ENCODE measurements at places on chromosomes 5 and 9.

GRCh38 chr5:112348915-112349314 lies 70.2 kb downstream of the EPB41L4A start:
- DNase-seq, result no peak

GRCh38 chr5:127848098-127848497 lies 144.9 kb downstream of the CCDC192 start:
- no peak for DNase-seq

DNA sequence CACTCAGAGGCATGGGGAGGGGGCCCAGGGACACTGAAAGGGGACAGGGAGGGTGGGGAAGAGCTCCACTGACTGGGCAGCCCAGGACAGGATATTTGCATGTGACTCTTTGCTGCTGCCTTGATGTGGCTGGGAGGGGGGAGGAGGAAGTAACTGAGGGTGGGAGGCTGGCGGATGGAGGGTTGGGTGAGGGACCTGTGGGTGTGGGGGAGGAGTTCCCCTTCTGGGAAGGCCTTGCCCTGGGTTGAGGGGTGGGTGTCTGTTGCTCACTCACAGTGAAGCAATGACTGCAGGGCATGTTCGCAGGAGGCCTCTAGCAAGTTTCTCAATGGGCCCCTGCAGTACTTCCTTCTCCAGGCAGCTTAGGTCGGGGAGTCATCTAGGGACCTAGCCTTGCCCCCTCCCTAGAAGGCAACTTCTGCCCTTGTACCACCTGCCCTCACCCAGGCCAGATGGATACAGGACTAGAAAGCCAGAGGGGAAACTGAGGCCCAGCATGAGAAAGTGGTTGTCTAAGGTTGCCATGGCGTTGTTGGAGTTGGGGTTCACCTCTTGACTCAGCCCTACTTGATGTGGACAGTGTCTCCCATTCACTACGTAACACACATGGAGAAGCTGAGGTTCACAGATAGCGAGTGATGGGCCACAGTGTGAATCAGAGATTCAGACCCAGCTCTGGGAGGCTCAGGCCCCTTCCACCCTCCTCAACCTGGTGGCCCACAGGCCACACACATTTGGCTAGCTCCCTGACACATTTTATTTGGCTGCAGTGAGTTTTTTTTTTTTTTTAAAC lies 3.0 kb downstream of the GRK6 start:
- peak; percentile 25 for DNase-seq

DNA sequence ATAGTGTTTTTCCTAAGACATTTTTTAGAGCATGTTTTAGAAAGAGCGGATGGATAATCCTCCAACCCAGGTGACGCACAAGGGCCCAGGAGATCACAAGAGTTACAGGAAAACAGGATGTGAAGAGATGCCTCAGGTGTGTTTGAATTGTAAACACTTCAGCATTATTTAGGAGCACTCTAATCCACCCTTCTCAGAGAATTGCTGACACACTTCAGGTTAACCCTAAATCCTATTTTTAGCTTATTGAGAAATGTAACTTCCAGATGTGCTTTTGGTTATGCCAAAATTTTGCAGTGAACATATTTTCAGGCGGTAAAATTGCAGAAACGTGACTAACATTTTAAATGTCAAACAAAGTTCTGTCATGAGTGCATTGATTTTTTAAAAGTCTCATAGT lies 755.4 kb upstream of the CTNND2 start:
- DNase-seq, result no peak

- peak; percentile 38 for DNase-seq
Observed at GRCh38 chr5:179986328-179986727, 78.6 kb upstream of the TBC1D9B start.

DNA sequence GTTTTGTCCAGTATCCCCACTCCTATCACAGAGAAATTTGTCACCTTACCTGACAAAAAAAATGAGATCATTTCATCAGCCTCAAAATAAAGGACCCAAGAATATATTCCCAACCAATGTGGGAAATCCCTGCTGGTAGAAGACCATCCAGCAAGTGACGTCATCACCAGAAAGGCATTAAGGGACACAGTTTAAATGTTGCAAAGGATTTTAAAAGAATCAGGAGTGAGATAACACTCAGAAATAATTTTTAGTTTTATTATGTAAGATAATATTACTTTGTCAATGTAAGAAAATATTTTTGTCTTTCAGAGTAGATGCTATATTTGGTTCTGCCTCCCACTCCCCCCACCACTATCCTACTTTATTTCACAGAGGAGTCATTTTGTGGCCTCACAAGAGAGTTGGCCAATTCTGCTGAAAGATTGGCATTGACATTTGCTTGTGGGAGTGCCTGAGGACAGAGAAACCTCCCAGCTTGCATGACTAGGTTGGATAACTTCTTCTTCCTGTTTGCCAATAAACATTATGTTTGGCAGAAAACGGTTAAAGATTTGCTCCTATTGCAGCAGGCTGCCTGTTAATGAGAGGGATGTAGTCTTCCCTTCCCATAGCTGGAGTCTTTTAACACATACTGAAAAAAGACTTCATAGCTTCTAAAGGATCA lies 288.6 kb upstream of the DAB2 start:
- peak; percentile 33 for DNase-seq

- peak; percentile 36 for DNase-seq
Observed at GRCh38 chr9:70835323-70835722, 286.1 kb downstream of the TRPM3 start.

DNA sequence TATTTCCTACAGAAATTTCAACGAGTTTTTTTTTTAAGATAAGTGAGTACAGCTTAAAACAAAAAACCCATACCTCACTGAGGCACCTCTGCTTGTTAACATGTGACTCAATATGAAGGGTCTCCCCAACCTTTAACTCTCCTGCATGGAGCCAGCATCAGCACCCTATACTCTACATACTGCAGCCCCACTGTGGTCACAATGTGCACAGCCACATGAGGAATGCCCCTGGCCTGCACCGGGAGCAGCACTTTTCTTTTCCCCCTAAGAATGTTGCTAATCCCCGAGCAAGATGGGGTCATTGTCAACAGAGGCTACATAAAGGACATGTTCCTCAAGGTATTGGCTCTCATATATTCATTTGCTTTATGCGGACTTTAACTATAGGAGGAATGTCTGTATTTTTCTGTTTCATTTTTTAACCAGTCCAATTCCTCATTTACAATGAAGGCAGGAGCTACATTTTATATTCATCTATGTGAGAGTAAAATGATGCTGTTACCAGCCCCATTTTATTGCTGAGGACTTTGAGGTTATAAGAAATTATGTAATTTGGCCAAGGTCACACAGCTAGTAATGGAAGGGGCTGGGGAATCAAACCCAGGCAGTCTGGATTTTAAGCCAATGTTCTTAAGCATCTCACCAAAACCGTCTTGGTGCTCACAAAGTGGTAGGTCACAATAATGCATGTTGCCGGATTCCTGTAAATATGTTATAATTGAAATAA lies 93.0 kb downstream of the APBA1 start:
- DNase-seq, result no peak

DNA sequence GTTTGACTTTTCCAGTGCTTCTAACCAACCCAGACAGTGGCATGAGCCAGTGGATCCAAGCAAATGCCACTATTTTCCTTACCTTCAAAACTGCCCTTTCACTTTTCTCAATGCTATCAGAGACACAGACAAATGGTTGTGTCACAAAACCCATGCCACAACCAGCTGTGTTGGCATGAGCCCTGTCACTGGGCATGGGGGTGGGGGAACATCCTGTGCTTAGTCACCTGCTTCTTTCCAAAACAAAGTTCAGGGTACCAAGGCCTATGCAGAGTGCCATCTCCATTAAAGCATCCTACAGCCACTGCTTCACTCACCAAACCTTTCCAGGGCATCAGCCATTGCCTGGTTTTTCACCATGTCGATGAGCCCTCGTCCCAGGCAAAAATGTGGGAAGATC lies 30.1 kb downstream of the NIPSNAP3B start:
- no peak for DNase-seq

GRCh38 chr5:152638996-152639552 lies 234.0 kb upstream of the NMUR2 start:
- no peak for DNase-seq

DNA sequence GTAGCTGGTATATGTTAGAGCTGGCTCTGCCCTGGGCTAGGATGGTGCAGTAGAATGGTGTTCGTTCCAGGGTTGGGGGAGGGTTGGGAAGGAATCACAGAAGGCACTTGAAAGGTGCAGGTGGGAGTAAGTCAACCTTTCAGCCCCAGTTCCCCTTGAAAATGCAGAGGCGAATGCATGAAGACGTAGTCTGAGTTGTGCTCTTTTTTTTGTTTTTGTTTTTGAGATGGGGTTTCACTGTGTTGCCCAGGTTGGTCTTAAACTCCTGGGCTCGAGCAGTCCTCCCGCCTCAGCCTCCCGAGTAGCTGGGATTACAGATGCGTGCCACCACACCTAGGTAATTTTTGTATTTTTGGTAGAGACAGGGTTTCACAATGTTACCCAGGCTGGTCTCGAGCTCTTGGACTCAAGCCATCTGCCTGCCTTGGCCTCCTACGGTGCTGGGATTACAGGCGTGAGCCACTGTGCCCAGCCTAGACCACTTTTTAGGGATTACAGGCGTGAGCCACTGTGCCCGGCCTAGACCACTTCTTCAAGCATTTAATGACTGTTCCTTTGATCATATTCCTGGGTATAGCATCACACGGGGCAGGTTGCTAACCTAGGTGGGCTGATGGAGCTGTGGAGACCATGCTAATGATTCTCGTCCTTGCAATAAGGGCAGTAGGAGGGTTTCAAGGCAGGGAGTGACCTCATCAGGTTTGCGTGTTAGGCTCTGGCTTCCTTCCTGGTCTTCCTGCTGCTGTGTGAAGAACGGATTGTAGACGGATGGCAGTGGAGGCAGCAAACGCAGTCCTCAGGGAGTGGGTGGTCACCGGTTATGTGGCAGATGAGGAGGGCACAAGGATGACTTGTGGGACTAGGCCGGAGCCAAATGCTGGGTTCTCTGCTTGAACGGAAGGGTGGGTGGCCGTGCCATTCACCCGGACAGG lies 13.7 kb downstream of the EHMT1 start:
- no peak for DNase-seq

DNA sequence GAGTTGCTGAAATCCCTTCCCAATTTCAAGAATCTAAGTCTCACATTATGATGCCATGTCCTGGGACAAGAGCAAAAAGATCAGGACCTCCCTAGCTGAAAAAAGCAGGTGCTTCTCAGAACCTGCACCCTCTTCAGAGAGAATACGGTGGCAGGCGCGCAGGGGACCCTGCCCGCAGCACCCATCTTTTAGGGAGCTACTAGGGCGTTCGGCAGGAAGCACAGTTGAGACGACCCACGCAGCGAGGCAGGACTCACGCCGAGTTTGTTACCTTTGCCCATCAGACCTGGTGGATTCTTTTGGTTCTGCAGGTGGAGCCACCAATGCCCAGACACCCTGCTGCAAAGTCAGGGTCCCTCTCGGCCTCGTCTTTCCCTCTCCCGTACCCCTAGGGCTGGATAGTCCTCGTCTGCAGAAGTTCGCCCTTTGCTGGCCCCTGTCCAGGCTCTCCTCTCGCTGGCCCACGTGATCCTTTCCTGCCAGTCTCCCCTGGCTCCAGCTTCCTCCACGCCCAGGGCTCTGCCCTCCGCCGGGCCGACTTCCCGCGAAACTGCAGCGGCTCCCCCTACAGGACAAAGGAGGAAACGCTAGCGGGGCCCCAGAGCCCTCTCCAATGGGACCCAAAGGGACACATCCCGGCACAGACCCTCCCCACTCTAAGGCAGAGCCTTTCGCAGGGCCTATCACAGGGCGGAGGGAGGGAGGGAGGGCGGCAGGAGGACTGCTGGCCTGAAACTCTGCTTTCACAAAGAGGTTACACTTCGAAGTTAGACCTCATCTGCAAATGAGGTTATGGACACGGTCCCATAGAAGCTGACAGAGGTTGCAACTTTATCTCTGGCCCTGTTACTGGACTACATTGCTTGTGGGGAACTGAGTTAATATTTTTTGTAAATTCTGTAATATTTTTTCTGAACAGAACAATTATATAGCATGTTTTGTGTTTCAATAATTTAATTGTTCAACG lies 28.8 kb downstream of the TMEM174 start:
- DNase-seq, result peak; percentile 67

DNA sequence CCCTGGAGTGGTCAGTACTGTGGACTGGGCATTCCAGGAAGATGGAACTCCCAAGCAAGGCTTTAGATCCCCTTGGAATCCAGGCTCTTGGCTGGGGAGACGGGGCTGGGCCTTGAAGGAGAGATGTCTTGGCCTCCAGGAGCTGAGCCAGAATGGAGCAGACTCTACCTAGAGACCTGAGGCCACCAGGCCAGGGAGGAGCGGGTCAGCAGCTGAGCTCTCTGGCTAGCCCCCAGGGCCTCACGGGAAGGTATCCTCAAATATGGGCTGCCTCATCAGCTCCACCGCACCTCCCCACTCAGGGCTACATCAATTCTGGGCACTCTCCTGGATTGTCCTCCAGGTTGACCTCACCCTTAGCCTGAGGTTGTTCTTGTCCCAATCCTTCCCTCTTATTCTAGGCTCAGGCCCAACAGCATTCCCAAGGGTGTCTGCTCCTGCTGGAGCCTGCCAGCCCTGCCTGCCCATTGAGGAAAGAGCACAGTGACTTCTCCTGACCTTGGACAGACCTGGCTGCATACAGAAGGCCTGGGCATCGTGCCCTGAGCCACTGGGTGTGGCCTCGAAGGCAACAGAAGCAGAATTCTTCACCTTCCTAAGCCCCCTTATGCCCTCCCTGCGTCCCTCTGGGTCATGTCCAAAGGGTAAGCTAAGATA lies 3.0 kb upstream of the PDLIM4 start:
- no peak for DNase-seq

- no peak for DNase-seq
Observed at GRCh38 chr9:19788614-19789271, at the start of gene SLC24A2. Gene SLC24A2, minus strand, starts transcription at chr9:19789037.

DNA sequence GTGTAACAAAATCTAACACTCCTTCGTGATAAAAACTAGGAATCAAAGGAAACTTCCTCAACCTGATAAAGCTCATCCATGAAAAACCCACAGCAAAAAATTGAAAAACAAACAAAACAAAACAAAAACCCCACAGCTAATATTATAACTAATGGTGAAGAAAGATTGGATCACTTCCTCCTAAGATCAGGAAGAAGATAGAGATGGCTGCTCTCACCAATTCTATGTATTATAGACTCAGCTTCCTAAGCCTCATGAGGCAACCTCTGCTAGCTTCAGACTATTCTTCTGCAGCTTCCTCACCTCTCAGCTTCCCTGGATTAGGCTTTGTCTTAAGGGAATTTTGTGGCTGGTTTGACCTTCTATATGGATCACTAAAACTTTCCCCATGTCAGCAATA lies 40.1 kb downstream of the PHAX start:
- no peak for DNase-seq

- DNase-seq, result no peak
Observed at GRCh38 chr5:1750469-1750868, 49.2 kb downstream of the MRPL36 start.

DNA sequence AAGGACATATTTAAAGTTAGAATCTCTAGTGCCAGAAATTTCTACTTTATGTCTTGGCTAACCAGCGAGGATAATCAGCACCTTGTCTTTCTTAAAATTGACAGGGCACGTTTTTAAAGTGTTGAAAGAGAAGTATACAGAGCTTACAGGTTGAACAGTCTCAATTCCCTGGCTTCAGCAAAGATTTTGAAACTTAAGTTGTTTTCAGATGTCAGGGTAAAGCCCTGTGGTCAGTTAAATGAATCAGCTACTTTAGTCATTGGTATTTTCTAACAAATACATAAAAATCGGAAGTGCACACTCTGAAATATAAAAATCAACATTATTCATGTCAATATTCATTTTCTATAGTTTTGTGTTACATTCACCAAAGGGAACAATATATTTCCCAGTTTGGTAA lies 29.1 kb downstream of the SNCAIP start:
- DNase-seq, result peak; percentile 43

- no peak for DNase-seq
Observed at GRCh38 chr9:99876190-99876589, 30.3 kb upstream of the STX17 start.

GRCh38 chr5:83551821-83552220 lies 80.3 kb downstream of the VCAN start:
- peak; percentile 80 for DNase-seq
